Forelimb muscle (tissue), 1 donor: ENCODE measurements at places on chromosomes 4 and X.

- DNase-seq: no peak
Observed at GRCh38 chrX:123169247-123169901, 14.7 kb upstream of the GRIA3 start.

GRCh38 chr4:125891597-125892258, 577.0 kb downstream of the FAT4 start:
- no peak for DNase-seq

DNA sequence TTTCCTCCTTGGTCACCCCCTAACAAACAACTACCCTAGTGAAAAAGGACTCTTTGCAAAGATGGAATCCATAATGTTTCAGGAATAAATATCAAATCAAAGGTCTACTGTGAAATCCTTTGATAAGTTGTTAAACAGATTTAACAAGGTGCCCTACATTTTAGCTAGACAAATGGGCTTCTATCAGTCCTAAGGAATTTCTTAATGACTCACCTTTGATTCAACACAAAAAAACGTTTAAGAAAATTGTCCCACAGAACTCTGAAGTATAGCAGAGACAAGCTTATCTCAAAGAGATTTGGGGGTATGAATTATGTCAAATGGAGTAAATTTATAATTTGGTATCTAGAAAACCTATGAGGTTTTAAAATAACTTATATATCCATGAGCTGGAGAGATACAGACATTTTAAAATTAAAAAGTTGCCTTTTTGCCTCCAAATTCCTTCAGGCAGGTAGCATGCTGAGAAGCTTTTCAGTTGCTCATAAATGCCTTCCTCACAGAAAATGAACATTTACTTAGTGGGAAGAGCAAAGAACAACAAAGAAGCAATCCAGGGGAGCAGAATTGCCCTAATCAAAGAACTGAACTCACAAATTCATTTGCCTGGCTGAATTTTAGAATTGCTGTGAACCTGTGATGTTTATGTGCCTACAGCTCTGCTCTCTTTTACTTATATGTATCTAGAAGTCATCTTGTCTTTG, 649.3 kb downstream of the STPG2 start:
- DNase-seq: no peak

- no peak for DNase-seq
Observed at GRCh38 chr4:94457692-94458106, 6.0 kb downstream of the PDLIM5 start.

- DNase-seq: no peak
Observed at GRCh38 chrX:10233696-10234095, 76.9 kb downstream of the CLCN4 start.

- no peak for DNase-seq
Observed at GRCh38 chrX:111006116-111006515, 89.9 kb upstream of the PAK3 start.
